ENCODE measurements at places on chromosomes 3 and 15. TPM values are rescaled to one million over a fixed set of nuclear protein-coding genes. Genes with fewer than 3 reads are reported as not detected.

DNA sequence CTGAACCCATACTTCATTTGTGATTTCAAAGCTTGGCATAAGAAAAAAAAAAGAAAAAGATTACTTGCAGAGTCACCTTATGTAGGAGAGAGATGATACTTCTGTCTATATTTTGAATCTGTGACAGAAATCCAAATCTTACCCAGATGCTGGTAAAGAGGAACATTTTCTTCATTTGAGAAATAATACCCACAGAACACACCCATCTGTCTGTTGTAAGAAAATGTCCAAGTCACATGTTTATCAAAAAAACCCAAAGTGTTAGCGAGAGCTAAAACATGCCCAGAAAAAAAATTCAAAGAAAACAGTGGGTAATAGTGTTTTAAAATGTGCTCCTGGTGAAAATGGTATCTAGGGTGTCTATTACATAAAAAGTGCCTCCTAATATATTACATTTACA lies 18.0 kb upstream of the RAP2B start:
- no peak for DNase-seq

GRCh38 chr15:98433346-98433745 lies 215.0 kb upstream of the IGF1R start:
- DNase-seq: no peak

DNA sequence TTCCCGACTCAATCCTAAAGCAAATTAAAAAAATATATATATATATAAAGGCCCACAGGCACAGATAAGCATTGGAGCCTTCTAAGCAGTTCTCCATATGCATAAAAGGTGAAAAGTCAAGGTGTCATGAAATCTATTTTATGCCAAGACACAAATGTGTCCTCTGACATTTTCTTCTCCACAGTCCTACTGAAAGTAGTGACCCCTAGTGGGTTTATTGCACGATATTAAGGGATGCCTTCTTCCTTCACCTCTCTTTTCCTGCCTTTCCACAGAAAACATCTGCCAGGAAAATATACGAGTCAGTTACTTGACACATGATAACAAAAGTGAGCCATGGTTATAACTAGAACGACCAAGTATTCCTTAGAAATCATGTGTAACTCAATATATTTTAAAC lies 303.2 kb downstream of the TIGIT start:
- DNase-seq: no peak

CP gene
- 22.3 TPM for total RNA-seq

DNA sequence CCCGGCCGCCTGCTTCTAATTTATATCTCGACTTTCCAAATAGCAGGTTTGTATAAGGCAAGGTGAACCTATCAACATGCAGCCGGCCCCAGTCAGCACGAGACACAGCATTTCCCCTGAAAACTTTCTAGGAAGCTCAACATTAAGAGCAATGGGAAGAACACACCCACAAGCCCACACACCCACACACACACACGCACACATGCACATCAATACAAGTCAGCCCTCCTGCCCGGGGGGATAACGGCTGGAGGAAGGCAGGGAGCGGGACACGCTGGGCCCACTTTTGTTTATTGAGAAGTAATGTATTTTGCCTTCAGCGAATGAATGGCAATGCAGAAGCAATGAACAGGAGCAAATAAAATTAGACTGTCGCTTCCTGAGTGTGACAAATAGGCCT lies 83.5 kb downstream of the PCSK6 start:
- DNase-seq: no peak

DNA sequence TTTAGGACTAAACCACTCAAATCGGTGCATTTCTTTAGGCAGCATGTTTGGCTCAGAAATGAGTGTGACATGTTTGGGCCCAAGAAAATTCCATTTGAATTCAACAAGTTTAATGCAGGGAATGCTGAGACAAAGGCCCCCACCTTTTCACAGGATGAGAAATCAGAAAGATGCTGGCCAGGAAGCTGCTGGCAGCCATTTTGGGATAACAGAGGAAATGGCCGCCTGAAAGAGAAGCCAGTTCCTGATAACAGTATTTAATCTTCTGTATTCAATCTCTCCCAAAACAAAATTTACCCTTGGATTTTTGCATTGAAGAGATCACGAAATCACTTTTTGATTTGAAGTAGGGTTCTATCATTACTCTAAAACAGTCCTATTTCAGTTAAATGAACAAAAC lies 350.9 kb downstream of the SLC9A9 start:
- DNase-seq: no peak

DNA sequence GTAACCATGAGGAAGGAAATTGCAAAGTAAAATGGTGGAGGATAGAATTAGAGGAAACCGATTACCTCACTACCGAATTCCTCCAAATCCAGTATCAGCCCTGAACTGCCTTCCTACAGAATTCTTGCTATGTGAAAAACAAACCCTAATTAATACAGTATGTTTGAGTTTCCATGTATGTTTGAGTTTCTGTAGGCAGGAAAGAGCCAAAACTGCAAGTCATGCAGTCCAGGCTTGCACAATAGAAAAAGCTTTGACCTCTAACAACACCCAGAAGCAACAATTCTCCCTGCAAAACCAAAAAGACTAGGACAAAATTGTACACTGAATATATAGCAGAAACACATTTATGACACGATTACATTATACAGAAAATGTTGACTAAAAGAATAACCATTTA lies 614.8 kb downstream of the DIPK2A start:
- DNase-seq: no peak

- DNase-seq: no peak
These were observed 75.9 kb upstream of the ATP2B2 start for GRCh38 chr3:10581251-10581650.

GOLGA8M gene
- 1.3 TPM for total RNA-seq

DNA sequence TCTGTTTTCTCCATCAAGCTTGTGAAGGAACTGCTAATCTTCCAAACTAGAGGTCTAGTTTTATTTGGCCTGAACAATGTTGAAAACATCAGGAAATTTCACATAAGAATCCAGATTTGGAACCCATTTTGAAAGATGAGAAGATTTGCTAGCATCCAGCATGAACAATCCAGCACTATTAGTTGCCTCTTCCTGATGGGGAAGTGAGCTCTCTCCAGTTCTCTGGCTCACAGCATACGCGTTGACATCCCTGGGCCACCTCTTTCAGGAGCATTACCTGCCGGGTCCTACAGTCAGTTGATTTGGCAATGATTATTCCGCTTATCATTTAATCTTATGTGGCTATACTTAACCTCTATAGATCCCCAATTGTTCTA lies 10.9 kb downstream of the GPR87 start:
- no peak for DNase-seq

WDR93 gene
- total RNA-seq: 0.13 TPM

DNA sequence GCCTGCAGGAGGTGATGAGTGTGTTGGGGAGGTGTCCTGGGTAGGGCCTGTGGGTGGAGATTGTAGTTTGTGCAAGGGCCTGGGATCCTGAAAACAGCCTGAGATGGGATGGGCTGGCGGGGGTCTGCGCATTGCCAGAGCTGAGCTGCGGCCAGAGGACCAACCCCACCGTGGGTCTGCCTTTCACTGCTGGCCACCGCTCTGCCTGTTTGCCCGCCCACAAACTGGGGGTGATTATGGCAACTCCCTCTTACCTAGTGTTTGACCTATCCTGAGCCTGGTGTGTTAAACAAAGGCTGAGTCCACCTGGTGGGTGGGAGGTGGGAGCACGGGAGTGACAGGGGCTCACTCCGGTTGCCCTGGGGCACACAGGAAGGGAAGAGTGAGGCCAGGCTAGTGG lies 9.8 kb downstream of the ABTB1 start:
- no peak for DNase-seq

CELSR3 gene
- 1.8 TPM for total RNA-seq

DNA sequence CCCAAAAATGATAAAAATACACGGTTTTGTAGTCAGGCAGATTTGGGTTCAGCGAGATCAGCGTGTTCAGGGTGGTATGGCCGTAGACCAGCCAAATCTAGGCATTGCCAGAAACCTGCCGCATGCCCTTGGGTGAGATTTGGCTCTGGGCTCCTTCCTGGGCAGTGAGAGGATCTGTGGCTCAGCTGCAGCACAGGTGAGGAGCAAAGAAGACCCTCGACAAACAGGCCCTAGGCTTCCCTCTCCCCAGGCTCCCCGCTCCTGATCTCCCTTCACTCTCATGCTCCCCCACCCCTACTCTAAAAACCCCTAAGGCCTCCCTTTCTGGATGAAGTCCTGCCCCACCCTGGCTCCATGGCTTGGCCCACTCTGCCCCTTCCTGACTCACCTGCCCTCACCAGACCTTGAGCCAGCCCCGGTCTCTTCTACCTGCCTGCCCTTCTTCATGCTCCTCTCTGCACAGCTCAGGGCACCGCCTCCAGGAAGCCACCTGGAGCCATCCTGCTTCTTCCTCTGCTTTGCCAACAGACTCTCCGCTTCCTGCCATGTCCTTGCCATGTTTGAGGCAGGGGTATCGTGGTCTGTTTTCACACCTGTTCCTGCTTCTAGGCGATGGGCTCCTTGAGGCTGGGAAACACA lies 88.1 kb downstream of the CORO2B start:
- no peak for DNase-seq

COMMD4 gene
- 70.3 TPM for total RNA-seq

ARHGEF26 gene
- 17.1 TPM for total RNA-seq

DNA sequence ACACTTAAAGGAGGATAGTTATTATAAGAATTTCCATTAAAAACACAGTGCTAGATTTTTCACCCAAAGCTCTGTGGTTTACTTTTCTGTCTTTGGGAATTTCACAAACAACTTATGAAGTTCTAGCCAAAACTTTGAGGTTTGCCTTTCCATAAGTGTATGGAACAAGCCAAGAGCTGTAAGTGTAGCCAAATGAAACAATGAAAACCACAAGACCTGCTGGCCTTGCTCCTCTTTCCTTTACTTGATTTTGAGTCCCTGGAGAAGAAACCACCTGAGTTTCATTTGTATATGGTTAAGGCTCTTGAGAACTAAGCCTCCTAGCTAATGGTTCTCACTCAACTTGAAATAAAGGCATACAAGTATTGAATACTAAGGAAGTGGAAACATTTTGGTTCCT lies 365.3 kb upstream of the EPHA3 start:
- no peak for DNase-seq

SLC7A14 gene
- 0.08 TPM for total RNA-seq

DNA sequence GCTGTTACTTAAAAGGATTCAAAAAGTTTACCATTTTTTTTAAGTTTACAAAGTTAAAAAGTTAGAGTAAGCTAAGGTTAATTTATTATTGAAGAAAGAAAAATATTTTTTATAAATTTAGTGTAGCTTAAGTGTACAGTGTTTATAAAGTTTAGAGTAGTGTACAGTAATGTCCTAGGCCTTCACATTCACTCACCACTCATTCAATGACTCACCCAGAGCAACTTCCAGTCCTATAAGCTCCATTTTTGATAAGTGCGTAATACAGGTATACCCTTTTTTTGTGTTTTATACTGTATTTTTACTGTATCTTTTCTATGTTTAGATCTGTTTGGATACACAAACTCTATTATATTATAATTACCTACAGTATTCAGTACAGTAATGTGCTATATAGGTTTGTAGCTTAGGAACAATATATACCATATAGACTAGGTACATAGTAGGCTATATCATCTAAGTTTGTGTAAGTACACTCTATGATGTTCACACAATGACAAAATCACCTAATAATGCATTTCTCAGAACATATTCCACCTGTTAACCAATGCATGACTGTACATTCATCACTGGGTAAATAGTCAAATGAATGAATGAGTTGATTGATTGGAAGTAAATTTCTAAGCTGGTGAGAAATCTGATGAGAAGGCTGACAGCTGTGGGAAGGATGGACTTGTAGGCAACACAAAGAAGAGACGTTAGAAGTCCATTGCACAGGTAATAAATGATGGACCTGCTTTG lies 95.2 kb upstream of the CDIN1 start:
- no peak for DNase-seq

DNA sequence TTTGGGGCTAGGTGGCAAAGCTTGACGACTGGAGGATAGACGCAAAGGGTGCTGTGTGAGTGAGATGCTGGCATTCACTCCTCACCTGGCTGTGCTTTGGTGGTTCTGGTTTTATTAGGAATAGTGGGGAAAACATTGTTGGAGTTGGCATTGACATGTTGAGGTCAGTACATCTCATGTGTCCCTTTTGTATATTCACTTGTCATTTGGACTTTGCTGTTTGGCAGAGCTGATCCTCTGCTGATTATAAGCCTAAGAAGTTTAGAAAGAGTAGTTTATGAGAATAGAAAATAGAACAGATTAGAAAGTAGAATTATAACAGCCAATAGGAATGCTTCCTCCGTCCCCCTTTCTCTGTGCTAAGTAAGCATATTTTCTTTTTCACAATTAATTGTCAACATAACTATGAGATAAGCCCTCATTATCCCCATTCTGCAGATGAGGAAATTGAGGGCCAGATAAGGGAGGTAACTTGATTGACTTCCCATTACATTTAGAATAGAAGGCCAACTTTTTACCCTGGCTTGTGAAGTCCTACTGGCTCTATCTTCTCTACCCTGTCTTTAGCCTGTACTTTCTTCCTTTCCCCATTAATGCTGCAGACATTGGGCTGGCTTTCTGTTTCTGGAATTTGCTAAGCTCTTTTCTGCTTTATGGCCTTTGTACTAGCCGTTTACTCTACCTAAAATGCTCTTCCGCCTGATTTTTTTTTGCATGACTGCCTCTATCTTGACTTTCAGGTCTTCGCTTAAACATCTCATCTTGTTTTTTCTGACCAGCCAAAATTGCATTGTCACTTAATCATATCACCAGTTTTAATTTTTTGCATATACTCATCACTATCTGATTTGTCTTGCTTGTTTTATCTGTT lies 12.8 kb downstream of the ITPR1 start:
- no peak for DNase-seq

DNA sequence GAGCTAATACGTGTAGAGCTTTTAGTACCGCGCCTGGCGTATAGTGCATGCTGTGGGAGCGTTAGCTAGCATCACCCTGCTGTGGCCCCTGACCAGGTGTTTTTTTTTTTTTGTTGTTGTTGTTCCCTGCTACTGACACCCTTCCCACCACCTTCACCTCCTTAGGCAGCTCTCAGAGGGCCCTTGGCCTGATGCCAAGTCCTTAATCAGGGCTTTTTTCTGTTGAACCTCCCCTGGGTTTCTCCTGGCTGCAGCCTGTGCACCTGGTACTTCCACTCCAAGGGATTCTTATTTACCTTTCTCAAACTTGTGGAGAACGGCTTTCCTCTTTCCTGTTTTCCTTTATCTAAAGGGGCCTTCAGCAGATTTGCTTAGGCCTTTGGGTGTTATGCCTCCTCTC lies 53.3 kb downstream of the SLC7A14 start:
- DNase-seq: no peak

DNA sequence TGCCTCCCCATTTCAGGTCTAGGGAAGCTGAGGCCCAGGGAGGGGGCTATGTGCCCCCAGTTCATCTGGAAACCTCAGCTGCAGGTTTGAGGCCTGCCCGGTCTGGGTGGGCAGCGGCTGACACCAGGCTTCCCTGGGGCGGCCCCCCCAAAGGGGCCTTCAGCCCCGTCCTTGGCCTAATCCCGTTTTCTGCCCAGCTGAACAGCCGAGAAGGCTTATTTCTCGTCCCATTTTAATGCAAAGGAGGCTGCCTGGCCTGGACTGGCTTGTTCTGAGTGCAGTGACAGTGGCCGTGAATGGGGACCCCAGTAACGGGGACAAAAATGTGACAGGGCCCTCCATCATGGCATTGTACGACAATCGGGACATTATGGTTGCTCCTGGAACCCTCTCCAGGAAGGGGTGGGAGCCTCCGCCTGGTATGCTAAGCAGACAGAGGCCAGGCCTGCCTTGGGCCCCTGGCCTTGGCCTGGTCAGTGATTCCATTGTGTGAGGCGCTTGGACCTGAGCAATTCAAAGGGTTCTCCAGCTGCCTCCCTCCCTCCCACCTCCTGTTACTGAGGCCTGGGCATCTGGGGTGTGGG lies 93.9 kb downstream of the WNT7A start:
- no peak for DNase-seq

Measured in hepatocyte (in vitro differentiated cells).